ENCODE measurements at places on chromosomes 2 and 18. TPM values are rescaled to one million over a fixed set of nuclear protein-coding genes. Genes with fewer than 3 reads are reported as not detected.
A peak's percentile ranks its signal among the peaks of the same experiment; 100 is the strongest.

- DNase-seq: no peak
- no peak overlapping the region for H3K27ac ChIP-seq
- H3K27me3 ChIP-seq: no peaks in the 10 kb centered on the region
- no peaks in the 10 kb centered on the region for H3K4me1 ChIP-seq
- peaks cover 31% of the 10 kb centered on the region for H3K36me3 ChIP-seq
- H3K4me3 ChIP-seq: no peak overlapping the region
Observed at GRCh38 chr2:44212302-44212701, 43.6 kb downstream of the PPM1B start.

ZSCAN30 gene
- 13.3 TPM for total RNA-seq

FBXO15 gene
- not detected for total RNA-seq

STK36 gene
- 7.4 TPM for total RNA-seq

DNA sequence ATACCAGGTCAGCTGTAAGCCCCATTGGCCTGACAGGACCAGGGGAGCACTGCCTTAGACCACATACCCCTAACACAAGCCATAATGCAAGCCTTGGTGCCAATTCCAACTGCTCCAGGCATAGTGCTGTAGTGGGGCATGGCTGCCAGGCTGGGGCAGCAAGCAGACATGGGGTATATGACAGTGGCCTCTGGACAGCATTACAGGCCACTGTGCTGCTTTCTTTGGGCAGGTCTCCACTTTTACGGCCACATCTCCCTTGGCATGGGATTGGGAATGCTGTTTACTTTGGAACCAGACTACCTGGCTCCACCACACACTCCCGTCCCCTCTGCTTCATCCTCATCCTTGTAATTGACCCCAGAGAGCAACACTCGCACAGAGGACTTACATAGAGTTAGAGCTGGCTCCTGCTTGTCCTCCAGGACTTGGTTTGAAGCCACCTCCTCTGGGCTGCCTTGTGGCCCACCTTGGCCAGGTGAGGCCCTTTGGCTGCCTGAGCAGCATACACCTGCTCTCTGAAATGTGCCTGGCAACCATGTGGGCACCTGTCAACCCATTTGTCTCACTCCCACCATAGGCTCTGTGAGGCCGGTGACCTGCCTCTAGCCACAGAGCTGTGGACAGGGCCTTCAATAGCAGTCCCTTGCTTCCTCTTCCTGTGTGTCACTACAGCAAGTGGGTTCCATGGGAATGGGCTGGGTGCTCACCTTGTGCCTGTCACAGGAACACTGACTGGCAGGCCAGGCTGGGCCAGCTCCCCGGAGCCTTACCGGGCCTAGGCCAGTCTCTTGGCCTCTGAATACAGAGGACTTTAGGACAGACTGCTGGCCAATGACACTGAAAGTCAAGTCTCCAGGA lies 262.6 kb upstream of the HS6ST1 start:
- no peaks in the 10 kb centered on the region for H3K36me3 ChIP-seq
- no peak overlapping the region for H3K4me3 ChIP-seq
- H3K27ac ChIP-seq: no peak overlapping the region
- H3K4me1 ChIP-seq: no peaks in the 10 kb centered on the region
- no peaks in the 10 kb centered on the region for H3K27me3 ChIP-seq

DNA sequence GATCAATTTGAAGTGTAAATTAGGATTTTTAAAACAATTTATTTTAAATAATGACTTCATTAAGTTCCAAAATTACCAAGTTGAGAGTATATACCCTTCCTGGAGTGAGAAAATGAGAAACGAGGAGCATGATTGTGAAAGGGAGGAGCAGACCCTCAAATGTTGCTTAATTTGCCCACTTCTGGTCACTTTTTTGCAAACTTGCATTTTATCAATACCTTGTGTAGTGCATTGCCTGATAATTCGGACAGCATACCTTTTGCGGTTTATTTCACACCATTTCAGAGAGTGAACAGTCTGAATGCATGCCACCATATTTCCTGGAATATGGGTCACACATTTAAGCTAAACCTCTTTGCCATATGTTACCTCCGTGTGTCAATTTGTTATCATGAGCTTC lies 669.7 kb downstream of the RNF144A start:
- H3K4me3 ChIP-seq: no peak overlapping the region
- peaks cover 4% of the 10 kb centered on the region for H3K27me3 ChIP-seq
- DNase-seq: no peak
- no peak overlapping the region for H3K27ac ChIP-seq

GKN2 gene
- total RNA-seq: not detected

GRCh38 chr18:47560723-47561715 lies 309.6 kb upstream of the SKOR2 start:
- no peak overlapping the region for H3K4me3 ChIP-seq
- DNase-seq: no peak
- no peaks in the 10 kb centered on the region for H3K4me1 ChIP-seq

DNA sequence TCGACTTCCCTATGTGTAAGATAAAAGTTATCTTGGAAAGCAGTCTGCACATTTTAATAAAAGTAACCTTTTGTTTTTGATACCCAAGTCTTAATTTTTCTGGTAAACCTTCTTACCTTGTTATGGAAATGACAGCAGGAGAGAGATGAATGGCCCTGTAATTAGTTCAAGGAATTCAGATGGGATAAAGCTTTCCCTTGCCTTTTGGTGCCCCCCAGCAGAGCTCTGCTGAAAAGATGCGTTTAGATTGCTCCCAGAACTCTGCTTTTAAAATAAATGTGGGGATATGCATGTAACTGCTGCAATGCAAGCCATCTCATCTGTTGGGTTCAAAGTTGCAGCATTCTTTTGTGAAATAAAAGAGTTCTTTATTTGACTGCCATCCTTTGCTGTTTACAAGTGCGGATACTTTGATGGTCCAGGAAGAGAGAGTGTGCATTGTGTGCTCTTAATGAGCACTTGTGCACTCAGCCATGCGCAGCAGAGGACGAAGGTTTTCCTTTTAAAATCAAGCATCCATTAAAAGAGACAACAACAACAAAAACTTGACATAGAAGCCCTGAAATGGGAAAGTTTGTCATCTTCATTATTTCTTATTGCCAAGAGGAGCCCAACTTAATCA lies 176.7 kb upstream of the ST6GAL2 start:
- DNase-seq: no peak
- no peaks in the 10 kb centered on the region for H3K27me3 ChIP-seq

- no peaks in the 10 kb centered on the region for H3K27me3 ChIP-seq
- H3K4me3 ChIP-seq: no peak overlapping the region
- H3K27ac ChIP-seq: peak overlapping the region; percentile 52
- H3K36me3 ChIP-seq: no peaks in the 10 kb centered on the region
- no peak for DNase-seq
Observed at GRCh38 chr2:101130081-101130480, 21.1 kb downstream of the TBC1D8 start.

ITPRID2 gene
- 76.0 TPM for total RNA-seq

Measured in left ventricle myocardium inferior (tissue), 1 donor.